GM23338 (cell line): ENCODE measurements at places on chromosomes 4 and X. TPM values are rescaled to one million over a fixed set of nuclear protein-coding genes. Genes with fewer than 3 reads are reported as not detected.

The ADAMTS3 gene
- polyA plus RNA-seq: 1.0 and 1.2 TPM in 2 replicates

The HTRA3 gene
- 1.3 and 1.4 TPM in 2 replicates for polyA plus RNA-seq

The ATOH1 gene
- 0.24 and 0.97 TPM in 2 replicates for polyA plus RNA-seq

The NWD2 gene
- polyA plus RNA-seq: not detected in 2 replicates

The HELT gene
- polyA plus RNA-seq: 0.28 TPM in 1 of 2 replicates, not detected in the other

The PAGE4 gene
- 1.4 and 1.6 TPM in 2 replicates for polyA plus RNA-seq

The IL3RA gene
- polyA plus RNA-seq: 0.78 and 0.86 TPM in 2 replicates

The HERC3 gene
- 2.2 and 3.1 TPM in 2 replicates for polyA plus RNA-seq

The FABP2 gene
- polyA plus RNA-seq: not detected in 2 replicates

The S100P gene
- polyA plus RNA-seq: 0.32 TPM in 1 of 2 replicates, not detected in the other

The BST1 gene
- 0.99 and 1.3 TPM in 2 replicates for polyA plus RNA-seq

The SLC7A11 gene
- 8.3 and 10.0 TPM in 2 replicates for polyA plus RNA-seq

The FAM149A gene
- 10.8 and 11.6 TPM in 2 replicates for polyA plus RNA-seq

The SLC39A8 gene
- polyA plus RNA-seq: 18.7 and 20.1 TPM in 2 replicates
